Stimulated activated CD4-positive, alpha-beta T cell treated with anti-CD3 and anti-CD28 coated beads, Interleukin-1b, Interleukin-23, amount 100 ng/mL, for 24 hours (primary cell): ENCODE measurements at places on chromosomes 1 and 21.

- DNase-seq = no peak
These were observed 715.7 kb upstream of the ZP4 start for GRCh38 chr1:238606457-238606856.

GRCh38 chr1:66443793-66444192, 90.2 kb upstream of the SGIP1 start:
- no peak for DNase-seq

DNA sequence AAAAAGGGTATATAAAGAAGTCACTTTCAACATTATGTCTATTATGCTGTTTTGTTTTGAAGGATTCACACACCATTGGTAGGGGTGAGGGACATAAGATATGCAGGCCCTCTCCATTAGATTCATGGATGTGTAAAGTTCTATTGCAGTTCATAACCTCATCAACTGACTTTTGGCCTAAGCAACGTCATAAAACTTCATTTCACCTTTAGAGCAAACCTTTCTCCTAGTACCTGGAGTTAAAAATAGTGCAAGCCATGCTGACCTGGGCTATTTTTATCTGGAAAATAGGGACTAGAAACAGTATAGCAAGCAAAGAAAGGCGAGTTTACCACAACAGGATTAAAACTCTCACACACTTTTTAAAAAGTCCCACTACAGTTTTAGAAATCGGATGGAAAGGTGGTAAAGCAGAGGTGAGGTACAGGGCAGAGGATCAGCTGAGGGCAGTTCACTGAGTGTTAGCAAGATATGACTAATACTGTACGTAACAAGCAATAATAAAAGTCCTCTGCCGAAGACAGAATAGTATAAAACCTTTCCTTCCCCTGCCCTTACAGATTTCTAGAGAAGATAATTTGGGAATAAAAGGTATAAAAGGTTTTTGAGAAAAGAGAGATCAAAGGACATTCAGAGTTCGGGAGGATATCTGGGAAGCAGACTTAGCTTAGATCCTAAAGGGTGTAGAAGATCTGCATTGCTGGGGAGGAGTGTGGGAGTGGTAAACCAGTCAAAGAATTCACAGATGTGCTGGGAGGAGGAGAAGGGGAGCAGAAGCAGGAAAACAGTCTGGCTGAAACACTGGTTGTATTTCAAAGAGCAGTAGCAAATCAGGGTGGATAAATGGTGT, 14.3 kb downstream of the EGLN1 start:
- no peak for DNase-seq

DNA sequence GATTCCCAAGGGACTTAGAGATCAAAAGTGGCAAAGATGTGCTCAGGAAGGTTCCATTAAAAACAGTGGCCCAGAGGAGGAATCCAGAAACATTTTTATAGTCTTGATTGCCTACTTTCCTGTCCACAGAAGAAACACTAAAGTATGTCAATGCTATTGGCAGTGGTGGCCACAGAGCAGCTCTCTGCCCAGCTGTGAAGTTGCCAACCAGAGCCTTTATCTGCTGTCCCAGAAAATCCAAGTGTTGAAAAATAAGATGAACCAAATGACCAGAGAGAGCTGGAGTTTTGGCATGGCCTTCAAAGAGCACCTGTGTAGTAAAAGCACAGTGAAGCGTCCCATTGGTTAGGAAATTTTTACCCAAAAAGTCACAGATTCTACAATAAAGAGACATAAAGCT, 181.2 kb downstream of the TGFBR3 start:
- no peak for DNase-seq

- DNase-seq = no peak
These were observed 49.0 kb downstream of the KLHDC7A start for GRCh38 chr1:18529714-18530113.

DNA sequence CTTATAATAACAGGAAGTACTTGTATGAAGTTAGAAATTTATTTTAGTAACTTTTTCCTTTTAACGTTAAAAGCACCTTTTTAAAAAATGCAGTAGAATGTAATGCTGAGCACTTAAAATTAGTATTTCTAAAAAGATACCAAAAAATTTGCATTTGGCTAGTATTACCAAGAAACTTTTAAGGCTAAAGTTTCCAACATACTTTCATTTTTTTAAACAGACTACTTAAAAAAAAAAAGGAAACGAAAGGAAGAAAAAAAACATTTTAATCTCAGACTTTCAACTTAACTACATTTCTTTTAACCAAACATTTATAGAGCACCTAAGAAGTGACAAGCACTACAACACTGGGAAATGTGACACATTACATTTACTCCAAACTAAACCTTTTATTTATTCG, 2.8 kb downstream of the ARID4B start:
- DNase-seq = no peak

GRCh38 chr1:6245869-6246496, 2.0 kb downstream of the HES3 start:
- no peak for DNase-seq

GRCh38 chr1:78825561-78825960, 175.9 kb downstream of the IFI44 start:
- no peak for DNase-seq

GRCh38 chr1:98939471-98939870, 65.2 kb downstream of the PLPPR5 start:
- no peak for DNase-seq

DNA sequence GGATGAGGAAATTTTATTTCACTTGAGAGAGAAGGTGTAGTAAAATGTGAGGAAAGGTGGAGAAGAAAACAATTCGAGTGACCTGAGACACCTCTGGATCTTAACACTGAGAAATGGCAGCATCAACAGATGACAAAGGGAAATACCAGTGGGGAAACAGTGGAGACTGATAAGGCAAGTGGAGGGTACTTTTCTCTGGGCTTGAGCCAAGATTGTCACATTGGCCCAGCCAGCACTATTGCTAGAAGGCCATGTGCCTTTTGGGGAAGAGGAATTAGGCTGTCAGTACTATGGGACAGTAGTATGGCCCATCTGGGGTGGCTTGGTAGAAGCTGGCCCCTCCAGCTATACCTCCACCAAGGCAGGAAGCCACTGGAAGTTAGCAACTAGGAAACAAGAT, 8.4 kb downstream of the SYPL2 start:
- no peak for DNase-seq

- no peak for DNase-seq
These were observed 166.0 kb upstream of the C8B start for GRCh38 chr1:57131701-57132394.

- no peak for DNase-seq
These were observed 54.7 kb downstream of the B3GALT5 start for GRCh38 chr21:39667353-39667891.

DNA sequence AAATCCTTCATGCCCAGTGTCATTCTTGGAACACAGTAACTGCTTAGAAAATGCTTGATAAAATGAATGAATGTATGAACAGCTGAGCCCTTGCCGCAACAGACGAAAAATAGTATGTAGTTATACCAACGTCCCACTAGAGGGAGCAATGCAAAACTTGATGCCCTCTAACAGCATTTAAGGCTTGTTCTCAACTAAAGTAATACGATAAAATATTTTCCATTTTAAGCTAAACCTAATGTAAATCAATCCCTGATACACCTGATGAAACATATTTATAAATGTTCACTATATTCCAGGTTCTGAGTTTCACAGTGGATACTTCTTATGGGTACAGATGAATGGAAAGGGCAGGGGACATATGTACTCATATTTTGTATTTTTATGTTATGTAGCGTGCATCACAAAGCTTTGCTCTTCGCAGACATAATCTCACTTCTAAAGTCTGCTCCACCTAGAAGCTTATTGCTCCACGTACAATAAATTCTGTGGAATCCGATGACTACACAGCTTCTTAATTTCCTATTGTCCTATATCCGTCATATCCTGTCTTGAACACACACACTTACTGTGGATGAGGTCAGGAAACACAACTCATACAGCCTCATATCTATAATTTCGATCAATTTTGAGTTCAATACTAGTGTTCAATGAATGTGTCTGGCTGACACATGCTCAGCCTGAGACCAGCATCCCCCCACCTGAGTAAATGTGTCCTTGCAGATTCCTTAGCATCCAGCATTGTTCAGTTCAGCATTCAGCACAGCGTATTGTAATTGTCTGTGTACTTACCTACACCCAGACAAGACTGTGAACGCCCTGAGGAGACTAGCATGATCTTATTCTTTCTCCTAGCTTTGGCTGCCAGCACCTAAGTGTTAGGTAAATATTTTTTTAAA, 4.4 kb upstream of the UTP25 start:
- no peak for DNase-seq

DNA sequence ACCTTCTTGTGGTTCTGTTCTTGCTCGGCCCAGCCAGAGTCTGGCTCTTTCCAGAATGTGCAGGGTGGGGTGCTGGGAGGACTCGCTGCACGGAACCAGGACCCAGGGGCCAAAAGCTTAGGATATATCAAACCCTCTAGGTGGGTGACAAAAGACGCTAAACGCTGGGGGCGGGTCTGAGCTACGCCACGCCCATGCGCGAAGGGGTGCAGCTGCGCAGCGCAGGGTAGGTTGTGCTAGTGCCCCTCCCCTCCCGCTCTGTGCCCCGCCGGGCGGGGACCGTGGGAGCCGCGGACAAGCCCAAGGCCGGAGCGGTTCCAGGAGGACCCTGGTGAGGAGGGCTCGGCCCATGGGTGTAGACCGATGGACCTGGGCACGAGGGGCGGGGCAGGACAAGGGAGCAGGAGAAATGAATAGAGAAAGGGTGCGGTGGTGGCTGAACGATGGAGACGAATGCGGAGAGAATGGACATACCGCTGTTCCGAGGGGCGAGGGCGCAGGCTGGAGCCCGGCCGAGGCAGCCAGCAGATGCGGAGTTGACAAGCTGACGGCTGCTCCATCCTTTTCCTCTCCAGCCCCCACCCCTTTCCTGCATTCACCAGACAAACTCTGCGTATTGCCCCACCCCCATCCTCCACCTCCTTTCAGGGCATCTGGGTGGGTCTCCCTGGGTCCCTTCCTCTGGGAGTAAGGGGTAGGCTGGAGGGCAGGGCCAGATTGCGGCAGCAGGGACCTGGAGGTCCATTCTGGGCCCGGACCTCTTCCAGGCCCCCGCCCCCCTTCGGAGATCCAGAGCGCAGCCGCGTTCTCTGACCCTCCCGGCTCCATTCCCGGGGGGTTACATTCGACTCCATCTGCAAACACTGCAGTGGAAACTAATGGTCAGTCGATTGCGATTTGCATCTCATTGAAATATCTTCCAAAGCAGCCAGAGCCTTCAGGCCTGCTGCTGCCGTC, at the start of gene RUSC1:
RUSC1 (plus strand) TSS at position 234 of the 957 bp plus-strand sequence. CDS start 880 bp downstream, outside the sequence.
- peak; percentile 58 for DNase-seq

DNA sequence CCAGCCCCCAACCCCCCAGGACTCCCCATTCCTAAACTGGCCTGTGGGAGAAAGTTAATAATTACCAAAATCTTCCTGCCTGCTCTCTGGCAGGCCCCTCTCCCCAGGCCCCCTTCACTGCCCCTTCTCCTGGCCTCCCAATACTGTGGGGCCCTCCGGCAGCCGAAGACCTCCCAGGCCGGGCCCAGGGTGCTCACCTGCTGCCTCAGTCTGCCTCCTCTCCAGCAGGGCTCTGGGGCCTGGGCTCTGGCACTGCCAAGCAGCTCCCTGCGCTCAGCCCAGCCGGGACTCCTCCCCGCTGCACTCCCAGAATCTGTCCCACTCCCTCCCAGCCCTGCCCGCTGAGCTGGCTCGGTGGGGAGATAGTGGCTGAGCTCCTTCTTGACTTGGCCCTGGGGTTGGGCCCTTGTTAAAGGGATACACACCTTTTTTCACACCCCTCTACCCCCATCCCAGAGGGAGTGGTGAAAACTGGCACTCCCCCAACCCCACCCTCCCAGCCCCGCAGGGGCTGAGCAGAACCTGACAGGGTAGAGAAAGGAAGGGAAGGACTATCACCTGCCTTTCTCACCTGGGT, at the start of gene S100A16:
S100A16 (minus strand) TSS at position 383 of the 577 bp plus-strand sequence. CDS start 4,986 bp downstream, outside the sequence.
- DNase-seq = no peak

DNA sequence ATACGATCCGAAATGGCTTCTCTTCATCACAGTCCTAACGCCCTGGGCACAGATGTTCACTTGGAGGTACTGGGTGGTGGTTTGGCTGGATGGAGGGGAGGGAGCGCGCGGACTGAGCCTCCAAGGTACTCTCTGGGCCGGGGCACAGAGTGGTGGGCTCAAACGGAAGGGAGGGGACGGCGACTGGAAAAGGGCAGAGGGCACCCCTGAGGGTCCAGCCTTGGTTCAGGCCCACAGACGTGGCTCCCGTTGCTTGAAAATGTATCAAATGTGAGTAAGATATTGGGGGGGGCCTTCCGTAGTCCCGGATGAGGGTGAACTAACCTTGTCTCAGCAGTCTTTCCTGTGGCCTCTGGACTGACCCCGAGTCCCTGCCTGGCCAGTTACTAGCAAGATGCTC, 463 bp downstream of the IL12RB2 start:
- DNase-seq = peak; percentile 8

DNA sequence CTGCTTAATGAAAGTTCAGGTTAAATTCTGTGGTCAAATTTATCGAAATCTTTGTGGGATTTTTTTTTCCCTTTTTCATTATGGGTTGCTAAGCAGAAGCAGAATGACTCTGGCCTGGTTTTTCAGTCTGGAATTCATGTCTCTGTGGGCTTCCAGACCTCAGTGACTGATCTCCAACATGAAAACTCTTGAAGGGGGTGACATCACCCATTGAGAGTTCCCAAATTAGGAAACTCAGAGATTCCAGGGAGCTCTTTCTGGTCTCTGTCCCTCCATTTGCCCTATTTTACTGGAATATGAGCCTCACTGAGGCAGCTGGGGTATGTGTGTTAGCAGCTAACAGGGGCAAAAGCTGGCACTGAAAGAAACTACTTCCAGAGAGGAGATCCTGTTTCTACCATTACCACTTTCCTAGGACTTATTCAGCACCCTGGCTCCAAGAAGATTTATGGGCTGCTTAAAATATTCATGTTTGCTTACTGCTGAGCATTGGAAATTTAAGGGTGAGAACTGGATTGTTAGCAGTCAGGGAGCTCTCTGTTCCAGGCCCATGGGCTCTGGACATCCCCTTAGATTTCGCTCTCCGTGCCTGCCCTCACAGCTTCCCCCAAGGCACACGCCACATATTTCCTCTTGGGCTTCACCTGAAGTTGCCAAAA, 203.4 kb upstream of the SPAG17 start:
- no peak for DNase-seq

- no peak for DNase-seq
These were observed 142.8 kb downstream of the ASTN1 start for GRCh38 chr1:177021687-177022086.

GRCh38 chr1:67759692-67760029, 73.6 kb downstream of the GNG12 start:
- DNase-seq = no peak

GRCh38 chr1:170663404-170664092, 383 bp upstream of the PRRX1 start:
- DNase-seq = no peak

- no peak for DNase-seq
These were observed 224.4 kb downstream of the VAV3 start for GRCh38 chr1:107740579-107740978.

GRCh38 chr1:151294742-151295462, 12.8 kb downstream of the ZNF687 start:
- DNase-seq = no peak

- DNase-seq = no peak
These were observed 121.1 kb downstream of the AJAP1 start for GRCh38 chr1:4775506-4775905.

DNA sequence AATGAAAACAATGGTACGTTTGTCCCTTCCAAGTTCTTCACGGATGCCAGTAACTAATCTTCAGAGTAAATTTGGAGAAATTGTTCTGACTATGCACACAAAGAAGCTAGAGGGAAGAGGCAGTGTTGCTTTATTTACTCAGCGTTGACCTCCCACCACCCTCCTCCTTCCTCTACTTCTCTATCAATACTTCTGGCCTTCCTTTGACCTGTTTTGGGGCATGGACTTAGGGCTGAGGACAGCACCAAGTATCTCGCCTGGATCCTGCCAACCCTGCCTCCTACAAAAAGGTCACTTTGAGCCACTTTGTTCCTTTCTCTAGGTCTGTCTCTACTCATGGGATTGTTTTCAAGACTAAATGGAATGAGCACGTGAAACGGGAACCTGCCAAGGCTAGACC, 282.6 kb downstream of the DSCAM start:
- no peak for DNase-seq
